ENCODE measurements at places on chromosomes 1 and 21. TPM values are rescaled to one million over a fixed set of nuclear protein-coding genes. Genes with fewer than 3 reads are reported as not detected.

GRCh38 chr1:47189844-47190508 lies at the start of gene PDZK1IP1:
PDZK1IP1 (minus strand) TSS chr1:47190036; CDS start chr1:47189932, 104 bp downstream.
- H3K27me3 ChIP-seq: no peaks in the 10 kb centered on the region
- no peaks in the 10 kb centered on the region for H3K36me3 ChIP-seq
- H3K4me1 ChIP-seq: peaks cover 35% of the 10 kb centered on the region

DNA sequence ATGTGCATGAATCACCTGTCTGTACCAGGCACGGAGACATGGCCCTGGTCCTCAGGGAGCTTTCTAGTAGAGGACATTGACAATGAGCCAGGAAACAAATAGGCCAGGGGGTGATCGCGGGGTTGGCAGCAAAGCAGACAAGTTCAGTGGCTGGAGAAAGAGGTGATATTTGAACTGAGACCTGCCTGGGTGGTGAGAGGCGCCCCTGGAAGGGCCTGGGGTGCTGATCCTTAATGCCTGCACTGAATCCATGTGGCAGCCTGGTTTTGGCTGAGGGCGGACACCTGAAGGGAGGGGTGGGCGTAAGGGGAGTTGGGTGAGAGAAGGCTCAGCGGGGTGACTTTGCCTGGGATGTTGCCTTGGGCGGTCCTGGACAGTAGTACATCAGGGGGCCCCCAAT lies 35.9 kb downstream of the URB2 start:
- H3K4me1 ChIP-seq: peaks cover 5% of the 10 kb centered on the region
- peaks cover 23% of the 10 kb centered on the region for H3K36me3 ChIP-seq
- no peak overlapping the region for H3K4me3 ChIP-seq
- H3K27me3 ChIP-seq: no peaks in the 10 kb centered on the region
- no peak for DNase-seq

DNA sequence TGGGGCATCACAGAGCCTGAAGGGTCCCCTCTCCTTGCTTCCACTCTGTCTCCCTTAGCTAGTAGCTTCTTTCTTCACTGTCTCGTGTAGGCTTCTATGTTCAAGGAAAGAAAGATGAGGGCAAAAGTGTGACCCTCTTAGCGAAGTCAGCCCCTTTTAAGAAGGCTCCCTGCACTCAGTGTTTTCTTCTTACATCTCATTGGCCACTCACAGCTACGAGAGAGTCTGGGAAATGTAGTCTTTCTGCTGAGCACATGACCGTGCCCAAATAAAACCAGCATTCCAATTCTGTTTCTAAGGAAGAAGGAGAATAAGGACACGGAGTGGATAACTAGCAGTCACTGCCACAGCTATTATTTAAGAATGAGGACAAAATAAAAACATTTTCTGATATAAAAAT lies 104.9 kb upstream of the TNR start:
- H3K36me3 ChIP-seq: no peaks in the 10 kb centered on the region
- H3K27ac ChIP-seq: no peak overlapping the region
- H3K4me1 ChIP-seq: no peaks in the 10 kb centered on the region
- H3K27me3 ChIP-seq: peaks cover under 1% of the 10 kb centered on the region
- no peak for DNase-seq

The MYBPH gene
- total RNA-seq: not detected

DNA sequence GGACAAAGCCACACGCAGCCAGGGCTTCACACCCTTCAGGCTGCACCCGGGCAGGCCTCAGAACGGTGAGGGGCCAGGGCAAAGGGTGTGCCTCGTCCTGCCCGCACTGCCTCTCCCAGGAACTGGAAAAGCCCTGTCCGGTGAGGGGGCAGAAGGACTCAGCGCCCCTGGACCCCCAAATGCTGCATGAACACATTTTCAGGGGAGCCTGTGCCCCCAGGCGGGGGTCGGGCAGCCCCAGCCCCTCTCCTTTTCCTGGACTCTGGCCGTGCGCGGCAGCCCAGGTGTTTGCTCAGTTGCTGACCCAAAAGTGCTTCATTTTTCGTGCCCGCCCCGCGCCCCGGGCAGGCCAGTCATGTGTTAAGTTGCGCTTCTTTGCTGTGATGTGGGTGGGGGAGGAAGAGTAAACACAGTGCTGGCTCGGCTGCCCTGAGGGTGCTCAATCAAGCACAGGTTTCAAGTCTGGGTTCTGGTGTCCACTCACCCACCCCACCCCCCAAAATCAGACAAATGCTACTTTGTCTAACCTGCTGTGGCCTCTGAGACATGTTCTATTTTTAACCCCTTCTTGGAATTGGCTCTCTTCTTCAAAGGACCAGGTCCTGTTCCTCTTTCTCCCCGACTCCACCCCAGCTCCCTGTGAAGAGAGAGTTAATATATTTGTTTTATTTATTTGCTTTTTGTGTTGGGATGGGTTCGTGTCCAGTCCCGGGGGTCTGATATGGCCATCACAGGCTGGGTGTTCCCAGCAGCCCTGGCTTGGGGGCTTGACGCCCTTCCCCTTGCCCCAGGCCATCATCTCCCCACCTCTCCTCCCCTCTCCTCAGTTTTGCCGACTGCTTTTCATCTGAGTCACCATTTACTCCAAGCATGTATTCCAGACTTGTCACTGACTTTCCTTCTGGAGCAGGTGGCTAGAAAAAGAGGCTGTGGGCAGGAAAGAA lies 8.1 kb downstream of the PSRC1 start:
- H3K27ac ChIP-seq: peak overlapping the region; percentile 72
- H3K36me3 ChIP-seq: no peaks in the 10 kb centered on the region
- peaks cover 17% of the 10 kb centered on the region for H3K4me1 ChIP-seq
- H3K4me3 ChIP-seq: peak overlapping the region; percentile 25

The BNIPL gene
- 5.2 TPM for total RNA-seq

DNA sequence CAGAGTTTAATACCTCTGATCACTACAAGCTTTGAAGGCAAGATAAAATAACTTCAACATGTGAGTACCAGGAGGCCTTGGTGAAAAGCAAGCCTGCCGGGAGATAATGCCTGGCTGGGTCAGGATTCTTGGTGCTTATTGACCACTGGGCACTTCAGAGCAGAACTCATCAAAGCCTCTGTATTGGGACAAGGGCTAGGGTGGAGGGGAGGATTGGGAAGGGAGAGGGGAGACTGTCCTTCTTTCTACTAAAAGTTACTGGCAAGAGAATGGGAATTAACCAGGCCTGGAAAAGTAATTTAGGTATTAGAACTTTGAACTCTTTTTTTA lies 35.2 kb downstream of the NEK2 start:
- H3K27ac ChIP-seq: no peak overlapping the region
- DNase-seq: no peak
- H3K27me3 ChIP-seq: no peaks in the 10 kb centered on the region
- H3K36me3 ChIP-seq: no peaks in the 10 kb centered on the region

DNA sequence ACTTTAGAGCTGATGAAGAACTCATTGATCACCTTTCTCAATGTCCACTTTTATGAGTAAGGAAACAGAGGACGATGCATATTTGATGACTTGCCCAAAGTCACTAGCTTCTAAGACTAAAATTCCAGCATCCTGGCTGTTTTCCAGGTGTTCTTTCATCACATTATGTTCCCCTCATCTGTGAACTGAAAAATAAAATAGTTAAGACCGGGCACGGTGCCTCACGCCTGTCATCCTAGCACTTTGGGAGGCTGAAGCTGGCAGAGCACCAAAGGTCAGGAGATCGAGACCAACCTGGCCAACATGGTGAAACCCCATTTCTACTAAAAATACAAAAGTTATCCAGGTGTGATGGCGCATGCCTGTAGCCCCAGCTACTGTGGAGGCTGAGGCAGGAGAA lies 297.5 kb downstream of the DUSP10 start:
- peaks cover 16% of the 10 kb centered on the region for H3K4me1 ChIP-seq
- no peak for DNase-seq
- no peak overlapping the region for H3K27ac ChIP-seq
- H3K27me3 ChIP-seq: no peaks in the 10 kb centered on the region

DNA sequence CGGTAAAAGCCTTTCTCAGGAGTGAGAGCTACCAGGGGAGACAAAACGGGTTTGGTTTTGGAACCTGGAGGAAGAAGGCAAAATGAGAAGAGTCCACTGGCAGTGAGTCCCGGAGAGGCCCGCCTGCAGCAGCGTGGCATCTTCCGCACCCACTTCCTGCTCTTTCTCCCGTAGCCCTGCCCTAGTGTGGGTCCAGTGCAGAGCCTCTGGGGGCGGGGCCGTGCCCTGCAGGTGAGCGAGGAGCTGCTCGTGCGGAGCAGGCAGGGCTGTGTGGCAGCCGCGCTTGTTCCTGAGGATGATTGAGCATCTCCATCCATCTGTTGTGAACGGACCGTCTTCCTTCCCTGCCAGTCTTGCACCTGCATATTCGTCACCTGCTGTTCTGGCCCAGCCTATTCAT lies 66.5 kb downstream of the PEX14 start:
- no peaks in the 10 kb centered on the region for H3K27me3 ChIP-seq
- H3K4me1 ChIP-seq: no peaks in the 10 kb centered on the region
- H3K27ac ChIP-seq: peak overlapping the region; percentile 13
- DNase-seq: no peak

The GREM2 gene
- 0.64 TPM for total RNA-seq

The NES gene
- 54.7 TPM for total RNA-seq

The LENEP gene
- total RNA-seq: not detected

DNA sequence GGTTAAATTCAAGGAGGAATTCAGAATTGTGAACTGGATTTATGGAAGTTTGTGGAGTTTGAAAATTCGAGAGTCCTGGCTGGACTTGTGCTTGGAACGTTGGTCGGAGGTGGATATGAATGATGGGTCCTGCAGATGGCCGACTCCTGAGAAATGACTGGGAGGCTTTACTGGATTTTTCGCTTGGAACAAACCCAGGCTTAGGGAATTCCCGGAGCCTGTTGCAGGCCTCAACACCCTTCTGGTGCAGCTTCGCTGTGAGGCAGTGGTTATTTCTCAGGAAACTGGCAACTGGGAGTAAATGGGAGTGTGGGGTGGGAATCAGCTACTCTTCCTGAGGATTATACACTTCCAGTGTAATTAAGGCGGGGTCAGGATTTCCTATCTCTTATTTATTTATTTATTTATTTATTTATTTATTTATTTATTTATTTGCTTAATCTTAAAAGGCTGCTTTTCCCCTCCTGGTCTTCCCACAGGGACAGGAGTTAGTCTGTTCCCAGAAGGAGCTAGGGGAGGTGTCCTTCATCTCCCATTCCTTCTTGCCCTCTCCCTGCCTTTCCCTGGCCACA lies 21.1 kb downstream of the MAPKAPK2 start:
- H3K4me1 ChIP-seq: peaks cover 78% of the 10 kb centered on the region
- H3K4me3 ChIP-seq: no peak overlapping the region
- no peaks in the 10 kb centered on the region for H3K27me3 ChIP-seq
- H3K36me3 ChIP-seq: no peaks in the 10 kb centered on the region
- DNase-seq: no peak
- H3K27ac ChIP-seq: no peak overlapping the region

The KRTAP10-6 gene
- not detected for total RNA-seq

DNA sequence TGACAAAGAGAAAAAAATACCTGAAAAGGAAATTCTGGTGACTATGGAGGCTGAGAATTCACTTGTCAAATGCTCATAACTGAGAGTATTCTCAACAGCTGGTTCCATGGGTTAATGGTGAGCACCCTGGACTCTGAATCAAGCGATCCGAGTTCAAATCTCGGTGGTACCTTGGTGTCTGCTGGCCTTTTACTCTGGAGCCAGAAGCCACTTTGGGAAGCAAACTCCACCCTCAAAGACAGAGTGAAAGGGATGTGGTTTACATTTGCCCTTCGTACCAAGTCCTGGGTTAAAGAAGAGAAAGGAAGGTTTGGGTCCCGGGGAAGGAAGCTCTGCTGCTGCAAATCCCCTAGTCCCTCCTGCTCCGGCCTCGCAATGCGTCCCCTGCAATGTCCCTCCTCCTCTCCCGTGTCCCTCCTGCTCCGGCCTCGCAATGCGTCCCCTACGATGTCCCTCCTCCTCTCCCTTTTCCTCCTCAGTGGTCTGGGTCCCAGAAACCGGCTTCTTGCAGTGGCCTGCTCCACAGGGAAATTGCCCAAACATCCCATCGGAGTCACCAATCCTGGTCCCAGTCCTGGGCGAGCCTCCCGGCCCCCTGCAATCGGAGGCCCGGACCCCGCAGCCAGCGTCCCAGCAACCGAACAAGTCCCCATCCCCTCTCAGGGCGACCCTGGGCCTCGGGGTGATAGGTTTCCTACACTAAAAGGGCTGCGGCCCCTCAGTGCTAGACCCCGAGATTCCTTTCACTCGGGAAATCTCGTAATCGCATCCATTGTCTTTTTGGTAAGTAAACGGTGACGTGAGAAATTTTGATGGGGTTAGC lies 129.4 kb downstream of the PPIAL4G start:
- DNase-seq: no peak
- H3K27me3 ChIP-seq: peaks cover 58% of the 10 kb centered on the region
- H3K27ac ChIP-seq: no peak overlapping the region
- peaks cover 3% of the 10 kb centered on the region for H3K4me1 ChIP-seq
- no peaks in the 10 kb centered on the region for H3K36me3 ChIP-seq
- no peak overlapping the region for H3K4me3 ChIP-seq

DNA sequence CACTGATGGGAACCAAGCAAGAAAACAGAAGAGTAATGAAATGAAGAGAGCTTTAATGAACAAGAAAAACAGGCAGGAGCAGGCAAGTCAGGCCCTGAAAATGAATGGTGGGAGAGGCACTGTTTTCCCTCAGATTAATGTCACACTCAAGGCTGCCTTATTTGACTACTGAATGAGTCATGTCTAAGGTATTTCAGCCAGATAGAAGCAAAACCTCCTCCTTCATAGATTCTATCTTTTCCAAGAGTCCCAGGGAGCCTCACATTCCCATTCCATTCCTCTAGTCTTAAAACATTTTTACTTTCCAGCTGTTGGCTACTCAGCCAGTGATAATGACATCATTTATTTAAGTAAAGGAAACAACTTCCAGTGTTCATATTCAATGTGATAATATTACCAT lies 228.4 kb upstream of the NRIP1 start:
- H3K4me3 ChIP-seq: no peak overlapping the region
- H3K27me3 ChIP-seq: no peaks in the 10 kb centered on the region
- no peak overlapping the region for H3K27ac ChIP-seq
- no peaks in the 10 kb centered on the region for H3K36me3 ChIP-seq

DNA sequence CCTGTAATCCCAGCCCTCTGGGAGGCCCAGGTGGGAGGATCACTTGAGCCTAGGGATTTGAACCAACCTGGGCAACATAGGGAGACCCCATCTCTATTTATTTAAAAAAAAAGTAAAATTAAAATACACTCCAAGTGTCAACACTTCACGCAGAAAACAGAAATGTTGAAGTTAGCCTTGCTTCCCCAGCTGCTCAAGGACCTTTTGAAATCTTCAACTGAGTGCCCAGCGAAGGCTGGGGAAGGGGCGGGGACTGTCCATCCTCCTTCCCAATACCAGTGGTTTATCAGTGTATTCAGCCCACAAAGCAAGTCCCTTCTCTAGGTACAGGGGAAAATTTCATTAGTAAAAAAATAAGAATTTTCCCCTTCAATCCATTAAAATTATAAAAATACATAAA lies 2.2 kb upstream of the DNAJC28 start:
- H3K27me3 ChIP-seq: no peaks in the 10 kb centered on the region
- peaks cover 6% of the 10 kb centered on the region for H3K4me1 ChIP-seq
- no peak overlapping the region for H3K4me3 ChIP-seq

Data from upper lobe of right lung (tissue), 1 donor.